ENCODE measurements at places on chromosomes 7 and 10.

GRCh38 chr10:110918269-110918642 is 724 bp downstream of the BBIP1 start:
- H3K36me3 ChIP-seq, result 0 out of 2 replicates have a peak, but pooled peaks cover 5% of the 10 kb centered on the region
- H3K4me3 ChIP-seq, result peak overlapping the region; percentile 82
- H3K27me3 ChIP-seq, result no peaks in the 10 kb centered on the region

GRCh38 chr10:131767716-131768115 is 133.1 kb upstream of the PPP2R2D start:
- no peak overlapping the region for H3K27ac ChIP-seq
- H3K4me3 ChIP-seq, result no peak overlapping the region
- no peaks in the 10 kb centered on the region for H3K27me3 ChIP-seq
- H3K4me1 ChIP-seq, result no peaks in the 10 kb centered on the region

DNA sequence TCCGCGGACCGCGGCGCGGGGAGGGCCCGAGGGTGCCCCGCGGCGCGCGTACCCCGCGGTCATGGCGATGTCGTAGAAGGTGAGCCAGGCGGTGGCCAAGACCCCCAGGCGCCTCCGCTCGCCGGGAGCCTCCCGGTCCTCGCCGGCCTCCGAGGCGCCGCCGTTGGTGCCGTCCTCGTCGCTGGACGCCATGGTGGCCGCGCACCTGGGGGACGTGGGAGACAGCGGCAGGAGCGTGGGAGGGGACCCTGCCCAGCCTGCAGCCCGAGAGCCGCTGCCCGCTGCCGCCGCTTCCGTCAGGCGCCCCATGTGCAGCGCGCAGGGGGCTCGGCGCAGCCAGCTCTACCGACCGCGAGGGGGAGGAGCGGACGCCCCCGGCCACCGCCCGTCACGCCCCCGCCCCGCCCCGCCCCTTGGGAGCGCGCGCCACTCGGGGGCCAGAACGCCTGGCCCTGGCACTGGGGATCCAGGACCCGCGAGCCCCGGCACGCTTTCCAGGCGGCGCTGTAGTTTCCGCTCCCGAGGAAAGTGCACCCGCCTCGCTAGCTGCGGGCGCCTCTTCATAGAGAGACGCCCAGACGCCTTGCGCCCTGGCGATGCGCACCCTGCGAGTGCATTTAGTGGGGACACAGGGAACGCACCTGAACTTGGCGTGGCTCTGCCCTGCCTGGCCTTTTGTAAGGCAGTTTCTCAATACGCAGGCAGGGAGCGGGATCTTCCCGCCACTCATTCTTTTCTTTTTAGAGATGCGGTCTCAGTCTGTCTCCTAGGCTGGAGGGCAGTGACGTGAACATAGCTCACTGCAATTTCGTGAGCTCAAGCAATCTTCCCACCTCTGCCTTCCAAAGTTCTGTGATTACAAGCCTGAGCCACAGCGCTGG is at the start of gene HACD1:
Gene HACD1 (minus strand): TSS at position 344 of the 881 bp plus-strand sequence. CDS start 35 bp downstream, at position 309.
- H3K27me3 ChIP-seq, result no peaks in the 10 kb centered on the region
- H3K4me3 ChIP-seq, result peak within 1 kb of the TSS; percentile 79
- H3K27ac ChIP-seq, result peak within 1 kb of the TSS; percentile 77
- DNase-seq, result peak; percentile 79
- H3K36me3 ChIP-seq, result peaks cover 9% of the 10 kb centered on the region
- peaks cover 5% of the 10 kb centered on the region for H3K4me1 ChIP-seq

- peak; percentile 76 for DNase-seq
- H3K27ac ChIP-seq, result peak overlapping the region; percentile 87
- H3K27me3 ChIP-seq, result no peaks in the 10 kb centered on the region
- H3K4me3 ChIP-seq, result no peak overlapping the region
- H3K36me3 ChIP-seq, result no peaks in the 10 kb centered on the region
These were observed 222.2 kb upstream of the SH2B2 start for GRCh38 chr7:102064361-102065025.

- no peak for DNase-seq
- no peak overlapping the region for H3K4me3 ChIP-seq
- H3K27ac ChIP-seq, result peak overlapping the region; percentile 5
- H3K27me3 ChIP-seq, result no peaks in the 10 kb centered on the region
- H3K36me3 ChIP-seq, result no peaks in the 10 kb centered on the region
- peaks cover 5% of the 10 kb centered on the region for H3K4me1 ChIP-seq
These were observed 66.0 kb downstream of the OSBPL3 start for GRCh38 chr7:24913801-24914464.

- H3K27me3 ChIP-seq, result no peaks in the 10 kb centered on the region
- no peaks in the 10 kb centered on the region for H3K4me1 ChIP-seq
- no peak overlapping the region for H3K27ac ChIP-seq
- H3K4me3 ChIP-seq, result no peak overlapping the region
- H3K36me3 ChIP-seq, result no peaks in the 10 kb centered on the region
- no peak for DNase-seq
These were observed 9.3 kb upstream of the PPP1R3A start for GRCh38 chr7:113928112-113928511.

- H3K36me3 ChIP-seq, result peaks cover 12% of the 10 kb centered on the region
- H3K27ac ChIP-seq, result peak overlapping the region; percentile 12
- no peak overlapping the region for H3K4me3 ChIP-seq
- DNase-seq, result no peak
- no peaks in the 10 kb centered on the region for H3K27me3 ChIP-seq
These were observed 43.9 kb downstream of the CHST15 start for GRCh38 chr10:124049484-124049883.

DNA sequence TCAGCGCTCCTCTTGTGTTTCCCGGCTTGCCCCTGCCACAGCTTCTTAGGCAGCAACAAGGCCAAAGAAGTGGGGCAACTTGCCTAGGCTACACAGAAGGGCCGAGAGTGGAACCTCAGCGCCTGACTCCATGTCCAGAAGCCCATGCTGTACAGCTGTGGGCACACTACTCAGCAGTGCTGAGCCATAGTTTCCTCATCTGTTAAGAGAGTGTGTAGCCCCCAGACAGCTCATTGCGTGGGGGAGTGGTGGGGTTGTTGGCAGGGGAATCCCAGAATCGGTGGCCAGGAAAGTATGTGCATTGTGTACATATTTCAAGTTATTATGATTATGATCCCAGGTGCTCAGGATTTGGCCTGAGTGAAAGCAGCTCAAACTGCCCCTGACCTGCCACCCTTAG is 96.2 kb downstream of the CDH23 start:
- no peak overlapping the region for H3K4me3 ChIP-seq
- H3K27ac ChIP-seq, result no peak overlapping the region
- no peak for DNase-seq
- no peaks in the 10 kb centered on the region for H3K27me3 ChIP-seq

DNA sequence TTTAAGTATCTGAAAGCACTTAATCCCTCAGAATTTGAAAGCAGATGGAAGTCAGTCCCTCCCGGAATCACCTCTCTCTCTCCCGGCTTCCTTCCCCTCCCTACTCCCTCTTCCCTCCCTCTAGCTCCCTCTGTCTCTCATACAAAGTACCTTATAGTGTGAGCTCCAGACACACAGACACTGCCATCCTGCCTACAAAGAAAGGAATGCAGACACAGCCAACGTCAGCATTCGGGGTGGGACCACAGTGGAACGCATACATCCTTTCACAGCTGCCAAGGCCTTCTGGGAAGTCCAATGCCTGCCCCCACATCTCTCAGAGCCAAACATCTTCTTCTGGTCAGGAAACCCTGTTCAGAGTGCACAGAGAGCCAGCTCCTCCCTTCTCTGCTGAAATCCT is 9.3 kb downstream of the NOD1 start:
- H3K4me1 ChIP-seq, result no peaks in the 10 kb centered on the region
- H3K27me3 ChIP-seq, result no peaks in the 10 kb centered on the region
- no peaks in the 10 kb centered on the region for H3K36me3 ChIP-seq
- H3K4me3 ChIP-seq, result no peak overlapping the region
- DNase-seq, result no peak

DNA sequence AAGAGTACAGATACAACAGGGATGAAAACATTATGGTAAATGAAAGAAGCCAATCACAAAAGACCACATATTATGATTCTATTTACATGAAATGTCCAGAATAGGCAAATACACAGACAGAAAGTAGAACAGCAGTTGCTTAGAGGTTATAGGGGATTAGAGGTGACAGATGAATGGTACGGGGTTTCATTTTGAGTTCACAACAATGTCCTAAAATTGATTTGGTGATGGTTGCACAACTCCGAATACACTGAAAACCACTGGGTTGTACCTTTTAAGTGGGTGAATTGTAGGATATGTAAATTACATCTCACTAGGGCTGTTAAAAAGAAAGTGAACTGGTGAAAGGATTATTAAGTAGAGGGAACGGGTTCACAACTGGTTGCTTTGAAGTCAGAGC is 76.3 kb upstream of the MRLN start:
- no peak overlapping the region for H3K27ac ChIP-seq
- no peak for DNase-seq
- H3K4me3 ChIP-seq, result no peak overlapping the region
- no peaks in the 10 kb centered on the region for H3K27me3 ChIP-seq
- H3K4me1 ChIP-seq, result no peaks in the 10 kb centered on the region
- peaks cover 33% of the 10 kb centered on the region for H3K36me3 ChIP-seq

DNA sequence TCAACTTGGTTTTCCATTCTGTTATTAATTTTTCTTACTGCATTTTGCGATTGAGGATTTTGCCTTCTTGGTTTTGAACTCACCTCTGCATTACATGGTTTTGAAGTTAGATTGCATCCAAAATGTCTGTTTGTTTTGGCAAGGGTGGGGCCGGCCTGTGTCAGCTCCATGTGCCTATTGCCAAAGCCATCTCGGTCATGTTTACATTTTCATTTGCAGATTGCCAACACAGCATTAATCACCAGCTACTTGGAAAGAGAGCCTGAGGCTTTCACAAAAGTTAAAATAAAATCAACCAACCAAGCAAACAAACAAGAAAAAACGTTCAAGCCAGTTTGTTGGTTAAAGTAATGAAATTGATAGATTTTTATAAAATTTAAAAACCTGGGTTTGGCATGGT is 695.8 kb downstream of the TYW1 start:
- DNase-seq, result no peak
- no peaks in the 10 kb centered on the region for H3K4me1 ChIP-seq
- H3K27ac ChIP-seq, result no peak overlapping the region
- H3K36me3 ChIP-seq, result no peaks in the 10 kb centered on the region
- no peaks in the 10 kb centered on the region for H3K27me3 ChIP-seq
- H3K4me3 ChIP-seq, result no peak overlapping the region

DNA sequence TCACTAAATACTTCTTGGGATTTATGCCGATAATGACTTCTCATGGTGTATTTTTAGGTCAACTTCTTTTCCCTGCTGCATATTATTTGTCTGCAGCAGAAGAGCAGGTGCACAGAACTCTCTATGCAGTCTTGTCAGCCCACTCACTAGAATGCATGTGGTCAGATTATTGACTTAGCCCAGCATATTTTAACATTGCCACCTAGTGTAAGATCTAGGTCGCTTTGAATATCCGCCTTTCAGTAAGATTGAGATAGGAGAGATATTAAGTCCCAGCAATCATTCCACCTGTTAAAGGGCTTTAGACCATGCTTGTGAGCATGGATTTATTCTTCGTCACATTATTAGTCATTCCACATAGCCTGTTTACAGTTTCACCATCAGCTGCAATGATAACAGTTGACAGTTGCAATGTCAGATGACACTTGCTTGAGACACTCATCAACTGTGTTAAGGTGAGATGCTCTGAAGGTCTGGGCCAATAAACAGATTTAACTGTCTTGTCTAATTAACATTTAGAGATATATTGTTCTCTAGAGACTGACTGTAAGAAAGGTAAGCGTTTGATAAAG is 491.7 kb downstream of the ARL4A start:
- no peaks in the 10 kb centered on the region for H3K27me3 ChIP-seq
- no peak overlapping the region for H3K27ac ChIP-seq
- no peak for DNase-seq
- no peaks in the 10 kb centered on the region for H3K36me3 ChIP-seq
- H3K4me1 ChIP-seq, result no peaks in the 10 kb centered on the region

- H3K4me3 ChIP-seq, result no peak overlapping the region
- no peak for DNase-seq
- H3K36me3 ChIP-seq, result no peaks in the 10 kb centered on the region
- no peak overlapping the region for H3K27ac ChIP-seq
These were observed 173.3 kb downstream of the RNLS start for GRCh38 chr10:88409824-88410223.

GRCh38 chr7:139043823-139044812 is 8.3 kb upstream of the ZC3HAV1L start:
- no peaks in the 10 kb centered on the region for H3K27me3 ChIP-seq
- DNase-seq, result no peak
- H3K4me1 ChIP-seq, result no peaks in the 10 kb centered on the region
- peaks cover 34% of the 10 kb centered on the region for H3K36me3 ChIP-seq
- H3K4me3 ChIP-seq, result no peak overlapping the region

DNA sequence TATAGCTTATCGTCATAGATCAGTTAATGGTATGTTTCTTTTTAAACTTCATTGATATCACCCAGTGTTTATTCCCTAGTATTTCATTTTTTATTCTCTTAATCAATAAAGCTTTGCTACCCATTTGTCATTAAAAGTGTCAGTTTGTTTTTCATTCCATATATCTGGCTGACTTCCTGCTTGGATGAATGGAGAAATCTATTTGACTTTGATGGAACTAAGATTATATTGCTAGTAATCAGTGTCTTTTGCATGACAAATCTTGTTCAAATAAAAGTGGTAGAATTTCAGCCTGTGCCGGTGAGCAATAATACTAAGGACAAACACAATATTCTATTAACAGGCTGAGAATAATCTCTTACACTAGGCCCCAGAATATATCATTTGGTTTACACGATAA is 203.3 kb downstream of the SEC23IP start:
- H3K27me3 ChIP-seq, result peaks cover 3% of the 10 kb centered on the region
- DNase-seq, result no peak
- H3K36me3 ChIP-seq, result no peaks in the 10 kb centered on the region
- no peaks in the 10 kb centered on the region for H3K4me1 ChIP-seq
- no peak overlapping the region for H3K27ac ChIP-seq
- no peak overlapping the region for H3K4me3 ChIP-seq

- no peak overlapping the region for H3K27ac ChIP-seq
- no peaks in the 10 kb centered on the region for H3K4me1 ChIP-seq
- peak; percentile 31 for DNase-seq
- H3K27me3 ChIP-seq, result no peaks in the 10 kb centered on the region
- H3K36me3 ChIP-seq, result no peaks in the 10 kb centered on the region
- no peak overlapping the region for H3K4me3 ChIP-seq
These were observed 148.5 kb downstream of the ARHGAP22 start for GRCh38 chr10:48456361-48456804.

GRCh38 chr7:7956531-7957128 is 12.0 kb upstream of the GLCCI1 start:
- H3K4me3 ChIP-seq, result no peak overlapping the region
- no peak for DNase-seq
- H3K27ac ChIP-seq, result peak overlapping the region; percentile 73
- peaks cover 17% of the 10 kb centered on the region for H3K4me1 ChIP-seq
- no peaks in the 10 kb centered on the region for H3K36me3 ChIP-seq
- H3K27me3 ChIP-seq, result no peaks in the 10 kb centered on the region

GRCh38 chr7:5673125-5673524 is 108.3 kb downstream of the RNF216 start:
- peaks cover 14% of the 10 kb centered on the region for H3K4me1 ChIP-seq
- no peak overlapping the region for H3K27ac ChIP-seq
- H3K36me3 ChIP-seq, result no peaks in the 10 kb centered on the region

DNA sequence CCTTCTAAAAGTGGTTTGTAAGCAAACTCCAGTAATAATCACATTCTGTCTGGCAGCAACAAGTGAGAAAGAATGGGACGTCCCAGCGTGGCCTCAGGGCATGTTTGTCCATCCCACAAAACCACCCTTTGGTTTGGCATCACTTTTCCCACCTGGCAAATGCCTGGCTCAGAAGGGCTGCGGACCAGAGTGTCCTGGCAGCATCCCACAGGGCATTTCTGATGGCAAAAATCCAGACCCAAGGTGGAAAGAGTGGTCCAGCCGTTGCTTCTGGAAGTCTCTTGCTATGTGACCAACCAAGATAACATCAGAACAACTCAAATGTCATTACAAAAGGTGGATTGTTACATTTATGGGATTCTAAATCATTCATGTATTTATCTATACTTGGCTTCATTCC is 174.4 kb downstream of the CREB5 start:
- H3K36me3 ChIP-seq, result no peaks in the 10 kb centered on the region
- no peaks in the 10 kb centered on the region for H3K27me3 ChIP-seq

- H3K36me3 ChIP-seq, result no peaks in the 10 kb centered on the region
- no peaks in the 10 kb centered on the region for H3K27me3 ChIP-seq
- H3K4me3 ChIP-seq, result no peak overlapping the region
These were observed 767.4 kb upstream of the GHITM start for GRCh38 chr10:83371696-83372490.

Data from RWPE2 (cell line).